Lung (tissue), 17 donors: ENCODE measurements at places on chromosomes 6 and 20. TPM values are rescaled to one million over a fixed set of nuclear protein-coding genes. Genes with fewer than 3 reads are reported as not detected.
A peak's percentile ranks its signal among the peaks of the same experiment; 100 is the strongest.

PRR18 gene
- total RNA-seq, result 1.3 TPM

DEFB124 gene
- not detected for total RNA-seq

PCK1 gene
- total RNA-seq, result 0.89 TPM

LIN28B gene
- 0.14 TPM for total RNA-seq

CSTF1 gene
- total RNA-seq, result 23.5 TPM

PLCB4 gene
- total RNA-seq, result 18.6 TPM

- peak; percentile 13 for DNase-seq
Observed at GRCh38 chr6:82891076-82891475, 174.6 kb downstream of the UBE3D start.

DNA sequence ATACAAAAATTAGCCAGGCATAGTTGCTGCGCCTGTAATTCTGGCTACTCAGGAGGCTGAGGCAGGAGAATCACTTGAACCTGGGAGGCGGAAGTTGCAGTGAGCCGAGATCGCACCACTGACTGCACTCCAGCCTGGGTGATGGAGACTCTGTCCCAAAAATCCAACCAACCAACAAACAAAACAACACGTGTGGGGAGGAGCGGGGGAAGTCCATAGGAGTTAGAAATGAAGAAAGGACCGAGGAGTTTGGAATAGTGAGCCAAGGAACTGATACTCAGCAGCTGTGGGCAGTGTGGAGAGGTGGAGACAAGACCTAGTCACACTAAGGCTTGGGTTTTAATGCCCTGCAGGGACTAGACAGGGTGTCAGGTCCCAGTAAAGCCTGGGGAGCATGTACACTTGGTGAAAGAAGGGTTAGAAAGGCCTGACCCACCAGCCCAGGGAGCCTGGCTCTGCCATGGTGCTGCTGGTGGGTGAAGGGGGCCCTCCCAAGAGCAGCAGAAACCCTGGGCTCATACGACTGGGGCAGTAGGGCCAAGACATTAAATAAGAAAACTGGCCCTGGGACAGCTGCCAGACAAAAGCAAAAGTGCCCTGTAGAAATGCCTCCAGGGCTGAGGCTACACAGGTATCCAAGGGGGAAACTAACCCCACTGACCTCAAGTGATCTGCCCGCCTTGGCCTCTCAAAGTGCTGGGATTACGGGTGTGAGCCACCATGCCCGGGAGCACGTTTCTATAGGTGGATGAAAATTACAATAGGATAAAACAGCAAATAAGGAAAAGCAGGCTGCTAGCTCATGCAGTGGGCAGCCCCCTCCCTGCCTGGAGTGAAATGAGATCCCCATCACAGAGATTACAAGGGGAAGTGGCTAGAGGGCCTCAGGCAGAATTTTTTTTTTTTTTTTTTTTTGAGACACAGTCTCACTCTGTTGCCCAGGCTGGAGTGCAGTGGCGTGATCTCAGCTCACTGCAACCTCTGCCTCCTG, 58.0 kb downstream of the MYH7B start:
- DNase-seq, result no peak

- DNase-seq, result no peak
Observed at GRCh38 chr20:37347347-37347823, 1.4 kb downstream of the SRC start.

DNA sequence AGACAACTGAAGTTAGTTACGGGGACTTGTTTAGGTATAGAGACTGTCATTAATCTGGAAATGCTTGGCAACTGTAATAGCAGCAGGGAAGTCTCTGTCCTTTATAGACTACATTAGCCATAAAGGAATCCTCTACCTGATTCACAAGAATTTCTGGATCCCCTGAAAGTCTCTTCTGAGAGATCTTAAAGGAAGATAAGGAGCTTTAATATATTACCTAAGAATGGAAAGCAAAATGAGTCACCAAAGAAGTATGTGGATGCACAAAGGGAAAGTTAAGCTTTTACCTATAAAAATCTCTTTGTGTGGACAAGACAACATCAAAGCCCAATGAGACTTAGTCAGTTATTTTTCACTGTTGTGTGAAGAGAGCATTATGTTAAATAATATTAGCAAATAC, 92.2 kb upstream of the RSPO3 start:
- DNase-seq, result no peak

GRCh38 chr6:29827579-29828470, at the start of gene HLA-G:
Gene HLA-G (plus strand): TSS chr6:29827825. CDS start chr6:29827845, 20 bp downstream.
- DNase-seq, result no peak

GRCh38 chr6:150934380-150934779, 68.9 kb downstream of the MTHFD1L start:
- DNase-seq, result no peak

GRCh38 chr6:154767003-154767723, 33.9 kb downstream of the SCAF8 start:
- no peak for DNase-seq

DNA sequence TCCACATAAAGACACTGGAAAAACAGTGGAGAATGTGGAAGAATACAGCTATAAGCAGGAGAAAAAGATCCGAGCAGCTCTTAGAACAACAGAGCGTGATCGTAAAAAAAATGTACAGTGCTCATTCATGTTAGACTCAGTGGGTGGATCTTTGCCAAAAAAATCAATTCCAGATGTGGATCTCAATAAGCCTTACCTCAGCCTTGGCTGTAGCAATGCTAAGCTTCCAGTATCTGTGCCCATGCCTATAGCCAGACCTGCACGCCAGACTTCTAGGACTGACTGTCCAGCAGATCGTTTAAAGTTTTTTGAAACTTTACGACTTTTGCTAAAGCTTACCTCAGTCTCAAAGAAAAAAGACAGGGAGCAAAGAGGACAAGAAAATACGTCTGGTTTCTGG, 57.1 kb downstream of the MAP3K4 start:
- DNase-seq, result no peak

DNA sequence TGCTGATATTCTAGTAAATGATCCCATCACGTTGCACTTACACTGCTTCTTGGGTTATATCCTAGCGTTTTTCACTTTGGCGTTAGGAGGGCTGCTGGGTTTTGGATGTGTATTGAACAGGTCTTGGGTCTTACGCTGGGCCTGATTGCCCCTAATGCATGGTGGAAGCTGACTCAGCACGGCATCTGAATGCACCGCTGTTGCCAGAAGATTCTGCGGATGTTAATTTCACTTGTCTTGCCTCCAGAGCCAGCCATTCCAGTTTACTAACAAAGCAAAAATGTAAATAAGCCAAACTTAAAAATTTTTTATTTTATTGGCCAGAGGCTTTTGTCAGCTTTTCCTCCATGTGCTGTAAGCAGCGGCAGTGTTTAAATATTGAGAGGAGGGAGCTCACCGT, 233.5 kb downstream of the TMEM242 start:
- no peak for DNase-seq
